ENCODE measurements at places on chromosomes 2 and 18. TPM values are rescaled to one million over a fixed set of nuclear protein-coding genes. Genes with fewer than 3 reads are reported as not detected.

AQP12A gene
- not detected for total RNA-seq

DNAH7 gene
- 0.07 TPM for total RNA-seq

DSG1 gene
- 0.32 TPM for total RNA-seq

CRYBA2 gene
- not detected for total RNA-seq

DYNAP gene
- not detected for total RNA-seq

EGR4 gene
- not detected for total RNA-seq

SCYGR7 gene
- total RNA-seq = not detected

PXDN gene
- 96.5 TPM for total RNA-seq

CTAGE1 gene
- total RNA-seq = not detected

SERPINE2 gene
- 634 TPM for total RNA-seq

Measured in foreskin keratinocyte (primary cell).